CD4-positive, alpha-beta T cell treated with Interleukin-2 at 100 ng/mL for 4 hours (primary cell): ENCODE measurements at places on chromosomes 5 and 9.

DNA sequence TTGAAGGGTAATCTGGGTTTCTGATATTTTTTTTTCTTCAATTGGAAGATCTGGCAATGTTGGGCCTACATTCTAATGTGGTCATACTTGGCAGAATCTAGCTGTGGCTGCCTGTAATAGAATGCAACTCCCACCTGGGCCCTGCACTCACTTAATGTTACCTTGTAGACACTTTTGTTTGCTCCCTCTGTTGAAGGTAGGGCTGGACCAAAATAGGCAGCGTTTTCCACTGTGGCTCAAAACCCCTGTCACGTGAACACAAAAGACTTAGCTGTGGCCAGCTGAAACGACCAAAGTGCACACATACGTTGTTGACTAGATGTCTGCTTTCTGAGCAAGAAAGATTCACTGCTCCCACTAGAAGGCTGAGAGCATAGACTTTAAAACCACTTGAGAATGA lies 117.6 kb upstream of the HMHB1 start:
- no peak for DNase-seq

DNA sequence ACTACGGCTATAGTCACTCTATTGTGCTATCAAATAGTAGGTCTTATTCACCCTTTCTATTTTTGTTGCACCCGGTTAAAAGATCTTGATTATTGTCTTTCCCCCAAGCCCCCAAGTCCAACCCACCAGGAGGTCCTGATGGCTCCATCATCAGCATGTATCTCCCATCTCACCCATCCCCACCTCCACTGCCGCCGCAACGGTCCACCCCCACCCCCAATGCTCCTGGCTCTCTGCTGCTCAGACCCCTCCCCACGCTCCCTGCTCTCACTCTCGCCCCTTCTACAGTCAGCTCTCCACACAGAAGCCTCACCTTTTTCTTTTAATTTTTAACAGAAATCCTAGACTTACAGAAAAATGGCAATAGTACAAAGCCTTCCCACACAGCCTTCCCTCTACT lies 51.5 kb upstream of the SH3PXD2B start:
- no peak for DNase-seq

- DNase-seq, result peak; percentile 12
These were observed 415 bp downstream of the XRCC4 start for GRCh38 chr5:83077662-83078261.

- no peak for DNase-seq
These were observed 68.1 kb upstream of the RNF130 start for GRCh38 chr5:180139731-180140055.

- DNase-seq, result no peak
These were observed 144.1 kb upstream of the SPEF2 start for GRCh38 chr5:35473589-35473988.

DNA sequence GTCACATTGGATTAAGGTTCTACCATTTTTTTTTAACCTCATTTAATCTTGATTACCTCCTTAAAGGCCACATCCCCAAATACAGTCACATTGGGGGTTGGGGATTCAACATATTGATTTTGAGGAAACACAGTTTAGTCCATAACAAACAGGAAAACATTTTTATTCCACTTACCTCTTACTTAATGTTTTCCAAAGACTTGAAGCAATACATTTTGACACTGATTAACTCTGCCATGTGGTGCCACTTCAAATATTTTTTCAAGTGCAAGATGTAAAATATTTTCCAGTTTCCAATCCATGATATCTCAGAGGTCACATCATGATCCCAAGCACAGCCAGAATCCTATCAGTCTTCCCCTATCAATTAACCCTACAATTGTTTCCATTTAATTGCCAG lies 548.0 kb downstream of the CSNK1G3 start:
- DNase-seq, result no peak

GRCh38 chr5:14745753-14746152 lies 81.2 kb downstream of the OTULIN start:
- peak; percentile 13 for DNase-seq

GRCh38 chr9:125183054-125183453 lies 6.5 kb downstream of the PPP6C start:
- no peak for DNase-seq

GRCh38 chr5:179738742-179739141 lies 6.1 kb downstream of the MAML1 start:
- no peak for DNase-seq

DNA sequence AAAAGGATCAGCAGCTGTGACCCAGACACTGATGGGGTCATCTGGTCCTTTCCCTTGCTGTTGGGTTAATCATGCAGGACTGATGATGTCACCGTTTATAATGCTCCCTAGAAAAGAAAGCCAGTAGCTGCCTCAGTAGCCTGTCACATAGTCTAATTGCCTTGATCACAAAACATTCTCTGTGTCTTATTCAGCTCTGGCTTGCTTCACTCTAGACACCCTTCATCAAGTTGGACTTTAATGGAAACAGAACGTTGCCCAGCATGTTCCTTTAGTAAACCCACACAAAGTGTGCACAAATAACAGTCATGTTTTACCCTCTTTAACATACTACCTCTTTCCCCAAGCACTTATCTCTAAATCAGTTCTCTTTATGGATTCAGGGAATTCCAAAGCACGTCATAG lies 170.8 kb downstream of the SGCD start:
- DNase-seq, result no peak

- DNase-seq, result peak; percentile 33
These were observed 44.5 kb downstream of the AGXT2 start for GRCh38 chr5:35003018-35003957.

- DNase-seq, result peak; percentile 75
These were observed 47.5 kb downstream of the DBH start for GRCh38 chr9:133683586-133684120.

- DNase-seq, result no peak
These were observed 1146.3 kb downstream of the MAT2B start for GRCh38 chr5:164651546-164652275.

DNA sequence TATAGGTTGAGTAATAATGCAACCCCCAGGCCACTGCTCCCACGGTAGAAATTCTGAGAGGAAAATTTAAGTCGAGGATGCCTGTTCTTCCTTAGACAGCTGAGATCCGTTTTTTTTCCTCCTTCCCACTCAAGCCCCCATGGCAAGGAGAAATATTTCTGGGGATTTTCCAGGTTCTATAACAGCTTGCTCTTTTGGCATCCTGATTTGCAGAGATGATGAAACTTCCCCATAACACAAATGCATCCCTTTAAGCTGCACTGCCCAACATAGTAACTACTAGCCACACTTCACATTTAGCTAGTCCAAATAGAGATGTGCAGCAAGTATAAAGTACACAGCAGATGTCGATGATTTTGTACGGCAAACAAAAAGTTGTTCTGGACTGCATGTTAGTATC lies 32.5 kb upstream of the GNA14 start:
- DNase-seq, result no peak

GRCh38 chr5:58542709-58543108 lies 40.2 kb upstream of the RAB3C start:
- no peak for DNase-seq

GRCh38 chr5:142486020-142486419 lies 161.2 kb upstream of the SPRY4 start:
- DNase-seq, result no peak

- peak; percentile 46 for DNase-seq
These were observed 104.6 kb upstream of the FAM174A start for GRCh38 chr5:100430268-100431195.

GRCh38 chr5:38497946-38498345 lies 58.5 kb downstream of the LIFR start:
- DNase-seq, result no peak

- DNase-seq, result no peak
These were observed 7.7 kb upstream of the XPA start for GRCh38 chr9:97704851-97705250.

GRCh38 chr9:126628969-126629674 lies 15.4 kb downstream of the LMX1B start:
- DNase-seq, result no peak

DNA sequence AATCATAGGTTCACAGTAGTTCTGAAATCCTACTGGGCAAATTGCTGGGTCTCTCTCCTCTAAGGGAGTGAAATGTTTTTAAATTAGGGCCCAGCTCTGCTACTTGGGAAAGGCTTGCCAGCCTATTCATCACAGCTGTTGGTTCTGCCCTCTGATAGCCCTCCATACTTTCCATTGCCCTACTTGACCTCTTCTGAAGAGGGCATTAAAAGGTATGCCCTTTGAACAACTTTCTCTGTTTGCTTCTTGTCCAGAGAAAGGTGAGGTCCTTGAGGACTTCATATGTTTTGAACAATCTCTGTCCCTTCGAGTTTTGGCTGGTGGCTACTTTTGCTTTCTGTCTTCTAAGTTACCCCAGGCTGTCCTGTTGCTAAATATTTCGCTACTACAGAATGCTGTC lies 62.3 kb upstream of the JAK2 start:
- DNase-seq, result no peak

DNA sequence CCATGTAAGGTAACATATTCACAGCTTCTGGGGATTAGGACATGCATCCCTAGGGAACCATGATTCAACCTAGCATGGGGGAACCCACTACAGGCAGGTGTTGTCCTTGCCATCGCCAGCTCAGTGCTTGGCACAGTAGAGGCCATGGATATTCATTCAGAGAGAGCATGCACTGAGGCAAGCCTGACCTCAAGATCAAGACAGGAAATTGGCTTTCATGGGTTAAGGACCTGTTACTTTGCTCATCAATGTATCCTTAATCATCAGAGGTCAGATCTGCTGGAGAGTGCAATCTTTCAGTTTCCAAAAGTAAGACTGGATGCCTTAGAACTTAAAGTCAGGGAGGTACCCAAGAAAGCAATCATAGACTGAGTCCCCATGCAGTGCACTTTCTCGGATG lies 84.0 kb downstream of the KCNIP1 start:
- DNase-seq, result no peak

DNA sequence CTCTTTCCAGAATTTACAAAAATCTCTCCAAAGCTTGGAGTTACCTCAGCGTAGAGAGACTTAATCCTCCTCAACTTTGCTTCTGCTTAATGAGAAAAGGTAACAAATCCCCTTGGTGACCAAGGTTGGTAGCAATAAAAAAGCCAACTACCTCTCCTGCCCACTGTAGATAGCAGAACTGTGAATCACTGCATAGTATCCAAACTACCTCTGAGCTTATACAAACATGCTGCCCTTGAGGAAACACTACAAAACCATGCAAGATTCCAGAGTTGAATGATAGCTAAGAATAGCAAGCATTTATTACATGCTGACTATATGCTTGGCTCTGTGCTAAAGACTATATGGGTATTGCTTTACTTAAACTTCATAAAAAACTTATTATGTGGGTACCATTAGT lies 2.8 kb upstream of the ADAMTS12 start:
- DNase-seq, result no peak

GRCh38 chr5:57176350-57176857 lies 2.5 kb downstream of the GPBP1 start:
- peak; percentile 56 for DNase-seq

GRCh38 chr5:138366632-138367382 lies 14.3 kb downstream of the KDM3B start:
- no peak for DNase-seq

- peak; percentile 84 for DNase-seq
These were observed 62.0 kb downstream of the ANKH start for GRCh38 chr5:14809369-14810155.

DNA sequence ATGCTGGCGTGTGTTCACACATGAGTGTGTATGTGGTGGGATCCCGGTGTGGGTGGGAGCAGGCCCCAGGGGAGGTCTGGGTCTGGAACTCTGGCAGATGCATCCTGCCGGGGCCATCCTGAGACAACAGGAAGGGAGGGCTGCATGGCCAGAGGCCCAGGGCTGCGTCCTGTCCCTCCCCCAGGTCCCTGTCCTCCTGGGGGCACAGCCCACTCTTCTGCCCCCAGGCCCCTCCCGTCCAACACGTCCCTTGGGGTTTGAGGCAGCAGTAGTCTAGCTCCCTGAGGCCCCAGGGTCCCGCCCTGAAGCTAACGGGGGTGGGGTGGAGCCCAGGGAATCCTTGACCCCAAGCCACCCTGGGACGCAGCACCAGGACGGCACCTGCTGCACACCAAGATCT lies 16.6 kb downstream of the FLT4 start:
- DNase-seq, result no peak

GRCh38 chr9:121776739-121777637 lies 125.6 kb downstream of the DAB2IP start:
- DNase-seq, result no peak

GRCh38 chr5:43007911-43008362 lies 32.2 kb downstream of the ANXA2R start:
- DNase-seq, result peak; percentile 89

GRCh38 chr5:75310212-75310611 lies 26.8 kb upstream of the HMGCR start:
- no peak for DNase-seq

DNA sequence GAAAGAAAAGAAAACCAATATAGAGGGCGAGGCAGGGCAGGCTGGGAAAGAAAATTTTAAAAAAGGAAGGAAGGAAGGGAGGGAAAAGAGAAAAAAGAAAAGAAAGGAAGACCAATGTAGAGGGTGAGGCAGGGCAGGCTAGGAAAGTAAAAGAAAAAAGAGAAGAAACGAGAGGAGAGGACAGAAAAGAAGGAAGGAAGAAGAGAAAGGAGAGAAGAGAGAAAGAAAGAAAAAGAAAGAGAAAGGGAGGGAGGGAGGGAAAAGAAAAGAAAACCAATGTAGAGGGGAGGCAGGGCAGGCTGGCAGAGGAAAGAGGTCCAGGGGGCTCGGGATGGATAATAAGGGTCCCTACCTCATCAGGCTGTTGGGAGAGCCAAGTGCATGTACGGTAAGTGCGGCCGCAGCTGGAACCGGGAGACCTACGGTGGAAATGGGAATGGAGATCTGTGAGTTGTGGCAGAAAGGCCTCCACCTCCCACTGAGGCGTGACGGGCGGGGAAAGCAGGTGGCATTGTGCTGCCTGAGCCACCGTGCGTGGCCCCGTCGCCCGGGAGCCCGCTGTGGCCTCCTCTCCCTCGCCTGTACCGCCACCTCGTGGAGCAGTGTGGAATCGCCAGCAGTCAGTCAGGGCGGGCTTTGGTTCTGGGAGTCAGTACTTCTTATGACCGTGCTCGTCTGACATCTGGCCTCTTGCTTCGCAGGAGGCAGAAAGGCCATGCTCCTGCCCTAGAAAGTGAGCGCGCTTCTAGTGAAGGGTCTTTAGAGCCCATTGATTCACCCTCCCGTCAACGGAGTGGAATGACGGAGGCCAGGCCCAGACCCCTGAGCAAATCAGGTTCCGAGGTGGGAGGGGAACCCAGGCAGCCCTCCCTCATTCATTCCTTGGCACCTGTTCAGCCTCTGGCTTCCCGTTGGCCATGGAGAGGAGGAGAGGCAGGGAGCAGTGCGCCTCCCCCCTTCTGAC lies 10.4 kb upstream of the NHP2 start:
- peak; percentile 92 for DNase-seq

- no peak for DNase-seq
These were observed 10.4 kb upstream of the SLC45A2 start for GRCh38 chr5:33994845-33995244.

GRCh38 chr5:139799359-139799758 lies 3.8 kb downstream of the PSD2 start:
- no peak for DNase-seq

GRCh38 chr9:89139455-89139854 lies 39.2 kb downstream of the SHC3 start:
- no peak for DNase-seq

GRCh38 chr5:157842787-157843186 lies 16.2 kb downstream of the CLINT1 start:
- DNase-seq, result no peak

GRCh38 chr9:95854386-95855020 lies 21.0 kb upstream of the ERCC6L2 start:
- DNase-seq, result no peak
